ENCODE measurements at places on chromosomes 3 and 15.

- DNase-seq: peak; percentile 69
Measured at GRCh38 chr3:14329116-14329830, 73.1 kb upstream of the SLC6A6 start.

- no peak for DNase-seq
Measured at GRCh38 chr3:107315141-107315540, 62.1 kb upstream of the CCDC54 start.

- no peak for DNase-seq
Measured at GRCh38 chr15:67190326-67190725, 64.1 kb downstream of the AAGAB start.

GRCh38 chr3:122301063-122301462 lies 24.0 kb upstream of the CSTA start:
- DNase-seq: no peak

DNA sequence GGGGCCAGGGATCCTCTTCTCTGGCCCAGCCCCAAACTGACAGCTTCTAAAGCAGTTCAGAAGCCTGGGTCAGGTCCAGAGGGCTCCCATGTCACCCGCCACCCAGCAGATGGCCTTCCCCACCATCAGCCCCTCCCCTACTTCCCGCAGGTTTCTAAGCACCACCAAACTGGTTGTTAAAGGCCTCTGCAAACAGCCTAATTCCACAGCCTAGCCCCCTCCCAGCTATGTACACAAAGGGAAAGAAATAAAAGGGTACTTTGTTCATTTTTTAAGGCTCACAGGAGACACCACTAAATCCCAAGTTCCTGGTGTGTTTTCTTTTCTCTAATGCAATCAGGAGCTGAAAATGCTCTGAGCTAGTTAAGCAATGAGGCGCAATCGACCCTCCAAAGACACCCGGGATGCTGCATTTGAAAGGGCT lies 30.6 kb downstream of the PLCH1 start:
- peak; percentile 61 for DNase-seq

GRCh38 chr3:142211034-142211433 lies 14.4 kb downstream of the GK5 start:
- no peak for DNase-seq

- no peak for DNase-seq
Measured at GRCh38 chr15:80850941-80851451, 71.8 kb downstream of the CEMIP start.

DNA sequence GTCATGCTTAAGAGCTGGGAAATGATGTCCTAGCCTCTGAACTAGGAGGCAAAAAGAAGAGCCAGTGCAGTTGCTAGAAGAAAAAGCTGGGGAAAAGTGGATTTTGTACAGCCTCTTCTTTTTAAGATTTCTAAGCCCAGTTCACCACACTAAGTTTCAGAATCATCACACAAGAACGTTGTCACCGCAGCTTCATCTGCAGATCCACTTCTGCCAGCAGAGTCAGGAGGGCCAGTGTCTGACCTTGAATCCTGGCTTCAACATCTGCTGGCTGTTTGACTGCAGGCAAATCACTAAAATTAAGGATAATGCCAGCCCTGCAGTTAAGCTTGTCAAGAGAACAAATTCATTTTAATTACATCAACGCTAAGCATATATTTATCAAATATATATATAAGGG lies 36.2 kb downstream of the HDC start:
- DNase-seq: no peak

All from neuronal stem cell (in vitro differentiated cells).